AG20443 (cell line): ENCODE measurements at places on chromosomes 6 and 20.

DNA sequence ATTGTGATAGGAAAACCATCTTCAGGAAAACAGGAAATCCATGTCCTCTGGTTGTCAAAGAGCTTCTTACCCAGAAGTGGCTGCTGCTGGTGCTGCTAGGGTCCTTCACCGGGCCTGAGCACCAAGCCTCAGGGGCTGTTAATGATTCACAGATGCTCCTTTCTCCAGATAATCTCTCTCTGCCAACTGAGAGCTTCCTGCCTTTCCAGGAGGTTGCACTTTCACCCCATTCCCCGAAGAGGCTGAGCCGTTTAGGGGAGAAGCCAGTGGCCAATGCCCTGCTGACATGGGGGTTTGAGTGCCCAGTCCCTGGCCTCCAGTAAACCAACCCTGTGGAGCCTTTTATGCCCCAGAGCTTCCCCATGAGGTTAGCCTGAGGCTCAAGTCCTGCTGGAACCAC lies 122.4 kb downstream of the CBLN4 start:
- DNase-seq: no peak

DNA sequence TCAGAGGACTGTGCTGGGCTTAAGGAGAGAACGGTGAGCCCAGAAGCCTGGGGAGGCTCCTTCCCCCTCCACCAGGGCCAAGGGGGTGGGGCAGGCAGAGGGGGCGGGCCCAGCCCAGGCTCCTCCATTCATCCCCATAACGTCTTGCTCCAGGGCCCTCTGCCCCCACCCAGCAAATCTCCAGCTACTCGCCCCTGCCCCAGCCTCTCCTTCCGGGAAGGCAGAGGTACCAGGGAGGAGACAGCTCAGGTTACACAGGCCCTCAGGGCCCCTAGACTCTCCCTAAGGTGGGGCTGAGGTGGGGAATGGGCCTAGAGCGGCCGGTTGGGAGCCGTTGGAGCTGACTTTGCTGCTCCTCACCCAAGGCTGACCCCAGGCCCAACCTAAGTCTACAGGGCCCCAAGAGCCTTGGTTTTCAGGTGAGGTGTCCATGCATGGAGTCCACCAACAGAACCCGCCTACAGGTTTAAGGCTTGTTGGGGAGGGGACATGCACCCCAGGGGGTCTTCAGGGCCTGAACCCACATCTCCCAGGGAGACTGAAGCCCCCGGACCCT lies 1.2 kb downstream of the LAMA5 start:
- DNase-seq: no peak

GRCh38 chr6:89506716-89507617 lies 74.0 kb downstream of the ANKRD6 start:
- no peak for DNase-seq

- peak; percentile 73 for DNase-seq
Measured at GRCh38 chr20:19786311-19786710, 28.3 kb downstream of the RIN2 start.

DNA sequence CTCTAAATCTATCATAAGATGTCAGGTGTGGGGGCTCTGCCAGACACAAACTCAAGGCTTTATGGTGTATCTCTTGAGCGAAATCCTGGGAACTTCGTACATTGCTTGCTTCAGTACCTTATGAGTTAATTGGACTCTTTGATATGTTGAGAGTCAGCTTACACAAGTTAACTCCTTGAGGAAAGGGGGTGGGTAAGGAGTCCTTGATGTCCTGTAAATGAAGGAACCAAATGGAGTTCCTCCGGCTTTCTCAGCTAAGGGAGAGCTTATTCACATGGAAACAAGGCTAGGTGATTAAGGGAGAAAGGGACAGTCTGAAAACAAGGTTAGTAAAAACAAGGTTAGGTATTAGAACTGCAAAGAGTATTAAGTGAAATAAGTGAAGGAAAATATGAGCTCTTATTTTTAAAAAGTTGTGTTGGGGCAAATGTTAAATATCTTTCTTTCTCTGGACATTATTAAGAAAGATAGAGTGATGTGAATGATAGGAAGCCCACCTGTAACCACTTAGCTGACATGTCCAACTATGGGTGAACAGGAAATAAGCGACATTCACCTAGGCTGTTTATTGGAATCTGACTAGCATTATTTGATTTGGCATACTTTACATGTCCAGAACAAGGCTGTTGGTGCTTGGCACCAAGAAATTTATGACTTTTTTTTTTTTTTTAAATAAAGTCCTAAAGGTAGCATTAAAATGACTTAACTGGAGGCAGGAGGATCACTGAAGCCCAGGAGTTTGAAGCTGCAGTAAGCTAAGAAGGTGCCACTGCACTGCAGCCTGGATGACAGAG lies 26.5 kb downstream of the GTF2H5 start:
- DNase-seq: no peak

DNA sequence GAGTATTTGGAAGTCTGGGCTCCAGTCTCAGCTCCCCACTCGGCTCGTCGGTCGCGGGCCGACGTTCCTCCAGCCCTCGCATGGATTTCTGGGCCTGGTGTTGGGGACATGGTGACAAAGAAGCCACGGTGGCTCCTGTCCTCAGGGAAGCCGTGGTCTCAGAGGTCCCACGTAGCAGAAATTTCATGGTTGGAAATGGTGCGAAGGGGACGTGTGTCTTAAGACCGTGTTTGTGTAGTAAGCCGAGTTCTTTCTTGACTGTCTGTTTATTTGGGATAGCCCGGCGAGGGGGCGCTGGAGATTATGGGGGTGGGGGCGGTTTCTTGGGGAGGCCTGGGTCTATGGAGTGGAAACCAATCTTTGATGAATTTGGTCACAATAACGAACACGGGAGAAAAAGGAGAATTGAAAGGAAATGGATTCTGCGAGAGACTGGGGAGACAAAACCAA lies 23.5 kb upstream of the MAP3K7 start:
- DNase-seq: peak; percentile 23

GRCh38 chr20:58894652-58895447 lies 42.3 kb downstream of the GNAS start:
- DNase-seq: peak; percentile 21

- no peak for DNase-seq
Measured at GRCh38 chr6:81735756-81736380, 16.6 kb downstream of the TENT5A start.

DNA sequence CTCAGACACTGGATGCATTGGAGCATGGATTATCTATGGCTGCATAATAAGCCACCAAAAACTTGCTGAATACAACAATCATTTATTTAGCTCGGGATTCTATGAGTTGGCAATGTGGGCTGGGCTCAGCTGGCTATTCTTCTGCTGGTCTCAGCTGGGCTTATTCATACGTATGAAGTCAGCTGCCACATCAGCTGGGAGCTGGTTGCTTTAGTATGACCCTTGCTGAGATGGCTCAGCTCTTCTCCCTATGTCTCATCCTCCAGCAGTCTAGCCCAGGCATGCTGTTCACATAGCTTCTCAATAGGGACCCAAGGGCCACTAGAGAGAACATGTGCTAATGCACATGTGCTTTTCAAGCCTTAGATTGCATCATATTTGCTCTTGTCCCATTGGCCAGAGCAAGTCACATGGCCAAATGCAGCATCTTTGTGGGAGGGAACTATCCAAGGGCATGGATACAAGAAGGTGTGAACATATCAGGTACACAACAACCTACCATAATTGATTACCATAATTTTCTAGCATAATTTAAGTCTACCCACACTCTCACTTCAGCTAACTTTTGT lies 444.6 kb downstream of the KIF16B start:
- no peak for DNase-seq

- peak; percentile 23 for DNase-seq
Measured at GRCh38 chr20:48286601-48287000, 501.3 kb upstream of the SULF2 start.

- DNase-seq: no peak
Measured at GRCh38 chr20:49631061-49631716, 63.3 kb upstream of the PTGIS start.

GRCh38 chr6:114039841-114040240 lies 68.9 kb upstream of the HDAC2 start:
- no peak for DNase-seq

DNA sequence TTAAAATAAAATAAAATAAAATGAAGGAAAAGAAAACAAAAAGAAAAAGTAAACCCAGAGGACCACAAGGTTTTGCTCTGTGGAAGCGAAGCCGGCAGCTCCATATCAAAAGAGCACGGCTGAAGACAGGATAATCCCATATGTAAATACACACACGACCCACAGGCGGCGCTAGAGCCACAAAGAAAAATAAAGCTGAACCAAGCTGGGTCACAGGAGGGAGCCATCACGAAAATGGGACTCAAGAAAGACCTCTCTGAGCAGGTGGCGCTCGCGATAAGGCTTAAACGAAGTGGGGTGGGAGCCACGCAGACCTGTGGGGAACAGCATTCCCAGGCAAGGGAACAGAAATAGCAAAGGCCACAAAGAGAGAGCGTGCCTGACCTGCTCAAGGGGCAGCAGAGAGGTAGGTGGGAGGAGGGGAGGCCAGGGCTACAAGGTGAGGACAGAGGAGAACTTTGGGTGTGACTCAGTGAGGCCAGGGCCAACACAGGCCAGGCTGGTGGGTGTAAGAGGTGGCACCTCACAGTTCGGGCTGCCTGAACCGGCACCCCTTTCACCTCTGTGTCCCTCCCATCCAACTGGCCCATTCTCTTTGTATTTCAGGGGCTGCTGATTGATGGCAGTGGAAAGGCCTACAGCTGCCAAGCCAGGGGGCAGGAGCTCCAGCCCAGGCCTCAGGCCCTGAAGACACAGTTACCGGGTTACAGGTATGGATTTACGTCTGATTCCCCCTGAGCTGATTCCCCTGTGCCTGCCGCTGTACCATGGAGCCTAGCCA lies 26.0 kb downstream of the PTGIS start:
- DNase-seq: peak; percentile 78

DNA sequence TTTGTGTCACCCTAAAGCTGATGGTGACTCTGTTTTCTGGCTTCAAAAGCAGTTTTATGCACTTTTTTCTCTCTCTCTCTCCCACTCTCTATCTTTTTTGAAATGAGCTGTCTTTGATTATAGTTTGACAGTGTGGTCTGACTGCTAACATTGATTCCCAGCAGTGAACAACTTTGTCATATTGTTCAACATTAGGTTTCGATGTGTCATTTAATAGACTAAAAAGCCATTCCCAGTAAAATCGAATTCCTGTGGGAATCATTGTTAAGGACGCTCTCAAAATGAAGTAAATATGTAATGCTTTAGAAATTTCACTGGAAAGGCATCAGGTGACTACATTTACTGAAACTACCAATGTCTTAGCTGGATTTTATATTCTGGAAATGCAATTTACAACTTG lies 69.9 kb upstream of the FLRT3 start:
- DNase-seq: no peak

DNA sequence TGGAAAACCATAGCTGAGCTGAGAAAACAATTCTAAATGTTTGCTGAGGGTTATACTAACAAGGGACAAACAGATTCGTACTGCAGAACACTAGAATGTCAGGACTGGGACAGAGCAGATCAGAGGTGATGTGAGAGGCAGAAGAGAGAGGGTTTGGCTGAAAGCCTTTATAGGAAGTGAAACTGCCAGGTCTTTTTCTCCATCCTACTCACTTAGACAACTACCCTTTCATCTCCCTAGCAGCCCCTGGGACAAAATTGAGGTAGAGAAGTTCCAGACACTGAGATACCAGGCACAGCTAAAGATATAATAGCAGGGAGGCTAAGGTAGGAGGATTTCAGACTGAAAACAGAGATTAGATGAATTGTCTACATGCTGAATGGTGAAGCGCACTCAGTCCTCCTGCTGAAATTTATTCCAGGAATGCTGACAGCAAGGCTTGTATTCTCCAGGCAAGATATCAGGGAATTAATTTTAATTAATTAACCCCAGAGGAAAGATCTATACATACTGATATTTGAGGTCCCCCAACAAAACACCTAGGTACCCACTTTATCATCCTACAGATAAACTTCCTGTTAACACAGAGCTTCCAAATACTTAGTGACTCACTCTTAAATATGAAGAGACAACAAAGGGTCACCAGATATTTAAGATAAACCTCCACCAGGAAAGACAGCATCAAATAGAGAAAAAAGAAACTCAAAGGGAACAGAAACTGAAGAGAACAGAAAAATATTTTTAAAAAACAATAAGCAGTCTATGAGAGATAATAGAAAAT lies 12.6 kb upstream of the EIF2S2 start:
- DNase-seq: no peak

DNA sequence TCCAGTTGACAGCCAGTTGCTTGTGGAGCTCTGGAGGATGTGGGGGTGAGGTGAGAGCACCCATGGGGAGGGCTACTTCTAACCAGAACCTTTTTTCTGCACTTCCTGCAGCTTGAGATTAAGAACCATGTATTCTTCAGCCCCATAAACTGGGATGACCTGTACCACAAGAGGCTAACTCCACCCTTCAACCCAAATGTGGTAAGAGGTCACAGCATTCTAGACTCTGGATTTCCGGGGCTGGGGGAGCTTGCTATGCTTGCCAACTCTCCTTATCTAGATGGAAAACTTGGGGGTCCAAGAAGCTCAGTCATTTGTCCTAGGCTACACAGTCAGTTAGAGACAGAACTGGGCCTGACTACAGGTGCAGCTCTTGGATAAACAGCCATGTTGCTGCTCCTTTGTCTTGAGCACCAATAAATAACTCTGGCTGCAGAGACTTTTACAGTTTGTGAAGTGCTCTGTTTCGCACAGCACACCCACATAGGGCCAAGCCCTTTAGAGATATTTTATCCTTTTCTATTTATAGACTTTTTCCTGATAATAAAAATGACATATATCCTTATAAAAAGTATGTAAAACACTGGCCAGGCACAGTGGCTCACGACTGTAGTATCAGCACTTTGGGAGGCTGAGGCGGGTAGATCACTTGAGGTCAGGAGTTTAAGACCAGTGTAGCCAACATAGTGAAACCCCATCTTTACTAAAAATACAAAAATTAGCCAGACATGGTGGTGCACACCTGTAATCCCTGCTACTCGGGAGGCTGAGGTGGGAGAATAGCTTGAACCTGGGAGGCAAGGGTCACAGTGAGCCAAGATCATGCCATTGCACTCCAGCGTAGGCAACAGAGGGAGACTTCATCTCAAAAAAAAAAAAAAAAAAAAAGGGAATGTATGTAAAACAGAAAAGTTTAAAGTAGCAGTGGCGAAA lies 10.6 kb upstream of the IFT52 start:
- DNase-seq: no peak

DNA sequence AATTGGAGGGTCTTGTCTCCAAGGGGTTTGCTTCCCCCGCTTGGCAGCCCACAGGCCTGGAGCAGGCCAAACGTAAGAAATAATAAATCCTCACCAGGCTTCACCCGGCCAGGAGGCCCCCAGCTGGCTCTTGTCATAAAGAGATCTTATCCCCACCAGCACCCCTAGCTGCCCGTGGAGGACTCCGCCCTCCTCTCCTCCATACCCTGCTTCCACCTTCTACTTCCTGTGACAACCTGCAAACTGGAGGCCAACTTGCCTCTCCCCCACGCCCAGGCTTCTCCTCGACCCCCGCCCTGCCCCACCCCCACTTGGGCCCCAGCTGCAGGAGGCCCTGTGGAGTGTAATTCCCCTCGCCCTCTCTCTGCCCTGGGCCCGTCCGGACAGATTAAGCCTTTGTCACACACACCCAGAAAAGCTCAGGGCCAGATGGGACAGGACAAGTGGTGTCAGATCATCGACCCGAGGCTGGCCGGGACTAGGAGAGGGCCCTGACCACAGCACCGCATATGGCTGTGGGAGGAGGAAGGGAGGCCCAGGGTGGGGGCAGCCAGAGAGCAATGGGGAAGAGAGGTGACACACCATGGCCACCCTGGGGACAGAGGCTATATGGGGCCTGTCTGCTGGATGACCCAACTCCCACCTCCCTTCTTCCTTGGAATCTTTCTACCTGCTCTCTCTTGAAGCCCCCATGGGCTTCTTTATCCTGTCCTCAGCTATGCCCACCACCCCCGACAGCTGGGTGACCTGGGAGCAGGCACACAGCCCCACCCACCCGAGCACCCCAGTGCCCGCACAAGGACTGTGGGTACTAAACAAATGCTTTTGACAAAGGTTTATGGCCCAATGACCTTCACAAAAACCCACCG lies 3.9 kb downstream of the NOL4L start:
- no peak for DNase-seq

- DNase-seq: no peak
Measured at GRCh38 chr20:12924126-12924525, 84.6 kb upstream of the SPTLC3 start.
